ENCODE measurements at places on chromosomes 16 and 17. TPM values are rescaled to one million over a fixed set of nuclear protein-coding genes. Genes with fewer than 3 reads are reported as not detected.

DNA sequence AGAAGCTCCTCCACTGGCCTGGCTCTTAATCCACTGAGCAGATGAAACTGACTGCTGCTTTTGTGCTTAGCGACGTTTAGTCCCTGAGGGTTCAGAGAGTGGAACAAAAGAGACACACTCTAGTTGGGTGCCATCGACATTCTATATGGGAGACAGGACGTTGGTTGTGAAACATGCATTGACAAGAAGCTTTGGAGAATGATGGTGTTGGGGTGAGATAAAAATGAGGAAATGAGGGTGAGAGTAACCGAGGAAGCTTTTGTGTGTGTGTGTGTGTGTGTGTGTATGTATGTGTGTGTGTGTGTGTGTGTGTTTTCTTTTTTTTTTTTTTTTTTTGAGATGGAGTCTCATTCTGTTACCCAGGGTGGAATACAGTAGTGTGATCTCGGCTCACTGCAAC lies 89.5 kb downstream of the ABCC1 start:
- H3K4me1 ChIP-seq = no peaks in the 10 kb centered on the region
- H3K27ac ChIP-seq = no peak overlapping the region
- peaks cover 45% of the 10 kb centered on the region for H3K36me3 ChIP-seq

SLC5A11 gene
- total RNA-seq = not detected

GRCh38 chr16:57167953-57168352 lies 17.9 kb downstream of the PSME3IP1 start:
- H3K36me3 ChIP-seq = peaks cover 94% of the 10 kb centered on the region
- no peak overlapping the region for H3K27ac ChIP-seq
- H3K4me3 ChIP-seq = no peak overlapping the region
- DNase-seq = no peak

- no peak overlapping the region for H3K27ac ChIP-seq
- DNase-seq = no peak
- no peak overlapping the region for H3K4me3 ChIP-seq
- no peaks in the 10 kb centered on the region for H3K27me3 ChIP-seq
- H3K36me3 ChIP-seq = no peaks in the 10 kb centered on the region
- no peaks in the 10 kb centered on the region for H3K4me1 ChIP-seq
Observed at GRCh38 chr16:54687043-54687899, 243.4 kb upstream of the IRX5 start.

CXCL16 gene
- 5.7 TPM for total RNA-seq

RNF135 gene
- total RNA-seq = 3.4 TPM

DNA sequence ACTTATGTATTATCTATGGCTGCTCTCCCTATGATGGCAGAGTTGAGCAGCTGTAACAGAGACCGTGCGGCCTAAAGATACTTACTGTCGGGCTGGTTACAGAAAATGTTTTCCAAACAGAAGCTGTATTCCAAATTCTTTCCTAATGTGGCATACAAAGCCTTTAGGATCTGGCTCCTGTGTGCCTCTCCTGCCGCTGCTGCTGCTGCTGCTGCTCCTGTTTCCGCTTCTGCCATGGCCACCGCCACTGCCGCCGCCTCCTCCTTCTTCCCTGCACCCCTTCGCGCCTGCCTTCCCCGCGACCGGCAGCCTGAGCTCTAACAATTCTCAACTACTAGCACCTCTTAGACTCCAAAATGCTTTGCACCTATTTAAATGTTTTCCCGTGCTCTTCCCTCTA lies 263.9 kb upstream of the TBX2 start:
- H3K4me1 ChIP-seq = peaks cover 6% of the 10 kb centered on the region
- H3K4me3 ChIP-seq = no peak overlapping the region
- peak; percentile 24 for DNase-seq
- H3K27ac ChIP-seq = peak overlapping the region; percentile 28
- H3K36me3 ChIP-seq = no peaks in the 10 kb centered on the region

DNA sequence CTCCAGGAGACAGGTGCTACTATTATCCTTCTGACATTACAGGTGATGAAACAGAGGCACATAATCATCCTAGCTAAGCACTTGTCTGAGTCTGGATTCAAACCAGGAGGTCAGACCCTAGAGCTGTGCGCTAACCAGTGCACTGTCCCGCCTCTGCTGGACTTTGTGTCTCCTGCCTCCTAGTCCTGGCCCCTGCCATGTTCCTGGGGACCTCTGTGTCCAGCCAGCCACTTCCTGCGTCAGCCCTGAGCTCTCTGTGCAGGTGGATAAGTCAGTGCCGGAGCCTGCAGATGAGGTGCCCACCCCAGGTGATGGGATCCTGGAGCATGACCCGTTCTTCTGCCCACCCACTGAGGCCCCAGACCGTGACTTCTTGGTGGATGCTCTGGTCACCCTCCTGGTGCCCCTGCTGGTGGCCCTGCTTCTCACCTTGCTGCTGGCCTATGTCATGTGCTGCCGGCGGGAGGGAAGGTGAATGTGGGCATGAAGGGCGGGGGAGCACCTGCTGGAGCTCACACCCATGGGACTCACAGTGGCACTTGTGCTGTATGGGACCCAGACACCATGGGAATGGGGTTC lies 4.2 kb downstream of the SGCA start:
- H3K4me3 ChIP-seq = no peak overlapping the region
- H3K27ac ChIP-seq = peak overlapping the region; percentile 78
- DNase-seq = no peak
- no peaks in the 10 kb centered on the region for H3K36me3 ChIP-seq
- no peaks in the 10 kb centered on the region for H3K27me3 ChIP-seq
- H3K4me1 ChIP-seq = peaks cover 55% of the 10 kb centered on the region

CA7 gene
- not detected for total RNA-seq

DPEP3 gene
- total RNA-seq = not detected

DNA sequence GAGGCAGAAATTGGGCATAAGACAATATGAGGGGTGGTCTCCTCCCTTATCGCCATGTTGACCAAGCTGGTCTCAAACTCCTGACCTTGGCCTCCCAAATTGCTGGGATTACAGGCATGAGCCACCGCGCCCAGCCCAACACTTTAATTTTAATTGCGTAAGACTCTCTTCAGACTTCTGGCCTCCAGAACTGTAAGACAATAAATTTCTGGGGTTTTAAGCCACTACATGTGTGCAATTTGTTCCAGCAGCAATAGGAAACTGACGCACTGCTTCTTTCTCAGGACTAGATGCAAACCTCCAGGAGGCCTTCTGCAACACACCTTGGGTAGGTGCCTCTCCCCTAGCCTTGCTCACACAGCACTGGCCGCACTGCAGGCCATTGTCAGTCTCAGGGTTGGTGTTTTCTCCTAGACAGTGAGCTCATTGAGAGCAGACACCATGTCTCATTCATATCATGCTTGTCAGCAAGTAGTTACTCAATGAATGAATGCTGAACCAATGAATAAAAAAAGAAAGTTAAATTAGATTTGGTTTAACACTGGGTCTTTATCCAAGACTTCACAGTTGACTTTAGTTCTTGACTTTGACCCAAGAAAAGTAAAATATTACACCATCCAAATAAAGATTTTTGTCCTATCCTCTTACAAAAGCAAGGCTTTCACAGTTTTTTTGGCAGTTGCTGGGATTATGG lies 5.5 kb upstream of the ACSF2 start:
- no peak overlapping the region for H3K27ac ChIP-seq
- H3K27me3 ChIP-seq = no peaks in the 10 kb centered on the region
- H3K4me3 ChIP-seq = no peak overlapping the region
- no peaks in the 10 kb centered on the region for H3K36me3 ChIP-seq

SPPL2C gene
- not detected for total RNA-seq

ALDH3A1 gene
- not detected for total RNA-seq

DNA sequence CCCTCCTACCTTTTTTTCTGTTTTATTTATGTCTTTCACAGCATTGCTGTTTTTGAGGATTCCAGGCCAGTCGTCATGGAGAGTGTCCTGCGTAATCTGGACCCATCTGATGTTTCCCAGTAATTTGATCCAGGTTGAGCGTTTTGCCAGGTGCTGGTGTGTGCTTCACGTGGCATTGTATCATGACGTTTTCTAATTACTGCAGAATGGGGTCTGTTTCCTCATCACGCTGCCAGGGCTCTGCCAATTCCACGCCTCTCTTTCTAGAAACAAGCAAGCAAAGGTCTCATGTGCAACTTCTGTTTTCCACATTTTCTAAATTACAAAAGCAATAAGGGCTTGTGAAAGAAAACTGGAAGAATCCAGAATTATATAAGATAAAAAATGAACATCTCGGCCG lies 28.3 kb upstream of the BHLHA9 start:
- no peaks in the 10 kb centered on the region for H3K4me1 ChIP-seq
- H3K27ac ChIP-seq = no peak overlapping the region
- H3K4me3 ChIP-seq = no peak overlapping the region
- DNase-seq = no peak

ABCC11 gene
- 0.28 TPM for total RNA-seq

- no peaks in the 10 kb centered on the region for H3K4me1 ChIP-seq
- DNase-seq = no peak
- no peaks in the 10 kb centered on the region for H3K27me3 ChIP-seq
- no peak overlapping the region for H3K27ac ChIP-seq
- H3K4me3 ChIP-seq = no peak overlapping the region
- H3K36me3 ChIP-seq = peaks cover 52% of the 10 kb centered on the region
Observed at GRCh38 chr16:14669776-14670175, 24.3 kb downstream of the PLA2G10 start.

YBX2 gene
- total RNA-seq = 1.2 TPM

PRSS21 gene
- total RNA-seq = not detected

GRCh38 chr17:15912416-15912955 lies 32.4 kb upstream of the ADORA2B start:
- H3K36me3 ChIP-seq = no peaks in the 10 kb centered on the region
- no peak overlapping the region for H3K27ac ChIP-seq
- no peak overlapping the region for H3K4me3 ChIP-seq
- H3K4me1 ChIP-seq = peaks cover 23% of the 10 kb centered on the region
